Esophagus mucosa (tissue), 1 donor: ENCODE measurements at places on chromosomes 7 and 10. TPM values are rescaled to one million over a fixed set of nuclear protein-coding genes. Genes with fewer than 3 reads are reported as not detected.

- ATAC-seq = no peak
Measured at GRCh38 chr10:20181434-20181833, 365.2 kb downstream of the PLXDC2 start.

- no peak for ATAC-seq
Measured at GRCh38 chr7:103636153-103636552, 190.1 kb upstream of the SLC26A5 start.

The ZNF239 gene
- 0.64 TPM for total RNA-seq

GRCh38 chr10:104331208-104331838 is 6.9 kb downstream of the ITPRIP start:
- no peak for ATAC-seq

DNA sequence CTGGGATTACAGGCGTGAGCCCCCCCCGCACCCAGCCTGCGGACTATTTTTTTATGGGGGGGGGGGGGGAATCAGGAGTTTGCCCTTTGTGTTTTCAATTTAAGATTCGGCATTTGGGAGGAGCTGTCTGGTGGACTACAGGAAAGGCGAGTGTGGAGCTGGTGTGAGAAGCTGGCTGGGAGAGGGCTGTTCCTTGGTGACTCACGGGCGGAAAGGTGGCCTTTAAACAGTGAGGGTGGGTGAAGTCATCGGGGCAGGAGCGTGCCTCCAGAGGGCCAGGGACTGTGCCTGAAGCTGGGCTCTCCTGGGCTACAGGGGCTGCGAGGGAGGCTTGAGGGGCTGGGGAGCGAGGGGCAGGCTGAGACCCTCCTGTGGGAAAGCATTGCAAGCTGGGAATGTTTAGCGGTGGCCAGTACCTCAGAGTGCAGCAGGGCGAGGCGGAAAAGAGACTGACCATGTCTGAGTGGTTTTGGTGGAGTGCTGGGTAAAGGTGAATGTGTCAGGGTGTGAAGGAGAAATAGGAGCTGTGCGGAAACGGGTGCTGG is 39.7 kb upstream of the ZNF32 start:
- ATAC-seq = no peak

DNA sequence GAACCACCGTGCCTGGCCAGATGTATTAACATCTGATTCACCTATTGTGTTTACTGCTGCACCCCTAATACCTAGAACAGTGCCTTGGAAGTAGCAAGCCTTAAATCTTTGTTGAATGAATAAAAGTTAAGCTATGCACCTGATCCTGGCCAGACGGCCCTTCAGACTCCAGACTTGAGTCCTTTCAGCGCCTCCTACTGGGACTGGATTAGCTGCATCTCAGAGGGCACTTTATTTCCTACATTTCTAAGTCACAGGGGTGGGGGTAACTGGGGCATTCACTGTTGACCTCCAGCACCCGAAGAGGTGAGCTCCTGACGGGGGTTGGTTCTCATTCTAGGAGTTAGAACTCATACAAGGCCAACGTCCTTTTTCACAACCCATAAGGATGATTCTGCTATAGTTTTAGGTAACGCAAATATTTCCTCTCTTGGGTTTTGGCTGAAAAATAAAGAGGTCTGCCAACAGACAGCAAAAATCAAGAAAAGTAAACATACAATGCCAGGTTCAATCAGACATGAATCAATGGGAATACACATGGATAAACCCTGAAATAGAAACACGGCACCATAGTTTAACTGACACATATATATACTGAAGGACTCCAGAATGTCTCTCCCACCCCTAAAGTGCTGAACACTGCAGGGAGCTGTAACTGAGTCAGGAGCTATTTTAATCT is 48.0 kb upstream of the DLG5 start:
- ATAC-seq = peak; percentile 72
